ENCODE measurements at places on chromosomes 16 and 17.

- DNase-seq: no peak
These were observed 46.1 kb downstream of the RAB11FIP3 start for GRCh38 chr16:471353-472198.

GRCh38 chr16:18024611-18025010 is 311.9 kb downstream of the NPIPA8 start:
- no peak for DNase-seq

DNA sequence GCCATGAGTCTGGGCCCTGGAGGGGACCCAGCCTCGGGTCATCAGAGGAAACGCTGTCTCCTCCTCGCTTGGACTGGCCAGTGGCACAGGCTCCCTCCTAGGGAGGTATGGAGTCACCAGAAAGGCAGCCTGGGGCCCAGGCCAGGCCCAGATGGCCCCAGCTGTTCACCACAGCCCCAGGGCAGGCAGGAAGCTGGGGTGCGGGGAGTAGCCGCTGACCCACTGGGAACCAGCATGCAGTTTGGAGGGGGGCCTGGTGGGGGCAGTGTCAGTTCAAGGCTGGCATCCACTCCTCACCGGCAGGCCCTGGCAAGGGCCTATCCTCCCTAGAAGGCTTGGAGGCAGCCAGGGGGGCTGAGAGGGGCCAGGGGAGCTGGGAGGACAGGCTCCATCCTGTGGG is 48.8 kb downstream of the SDK2 start:
- DNase-seq: peak; percentile 45

GRCh38 chr16:58727796-58728568 is 6.1 kb downstream of the GOT2 start:
- no peak for DNase-seq

GRCh38 chr16:87927195-87927562 is 9.2 kb downstream of the CA5A start:
- no peak for DNase-seq

- no peak for DNase-seq
These were observed 189.9 kb downstream of the IRF8 start for GRCh38 chr16:86088816-86089215.

DNA sequence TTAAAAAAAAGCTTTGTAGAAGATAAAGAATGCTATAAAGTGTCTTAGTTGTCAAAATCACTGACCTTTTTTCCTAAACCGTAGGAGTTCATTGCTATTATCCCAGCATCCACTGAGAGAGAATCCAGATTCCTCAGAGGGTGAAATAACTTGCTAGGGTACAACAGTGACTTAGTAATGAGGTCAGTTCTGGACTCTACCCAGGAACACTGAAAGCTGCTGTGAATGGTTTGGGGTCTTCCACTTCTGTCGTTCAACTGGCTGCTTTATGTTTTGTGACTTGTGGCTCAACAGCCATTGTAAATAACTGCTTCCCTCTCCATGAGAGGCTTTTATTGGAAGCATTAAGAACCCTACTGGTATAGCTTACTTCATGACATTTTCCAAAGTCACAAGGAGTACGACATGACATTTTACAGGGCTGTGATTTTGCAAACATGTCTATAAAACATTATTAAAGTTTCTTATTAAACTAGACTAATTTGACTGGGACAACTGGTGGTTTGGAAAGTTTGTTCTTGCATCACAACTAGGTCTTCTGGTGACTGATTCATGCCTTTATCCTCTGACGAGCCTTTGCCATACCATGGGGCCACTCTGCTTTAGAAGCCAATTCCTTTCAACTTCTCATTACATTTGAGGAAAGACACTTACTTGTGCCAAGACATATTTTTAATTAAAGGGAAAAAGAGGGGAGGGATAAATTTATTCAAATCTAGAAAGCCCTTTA is 92.2 kb upstream of the CDH11 start:
- no peak for DNase-seq

DNA sequence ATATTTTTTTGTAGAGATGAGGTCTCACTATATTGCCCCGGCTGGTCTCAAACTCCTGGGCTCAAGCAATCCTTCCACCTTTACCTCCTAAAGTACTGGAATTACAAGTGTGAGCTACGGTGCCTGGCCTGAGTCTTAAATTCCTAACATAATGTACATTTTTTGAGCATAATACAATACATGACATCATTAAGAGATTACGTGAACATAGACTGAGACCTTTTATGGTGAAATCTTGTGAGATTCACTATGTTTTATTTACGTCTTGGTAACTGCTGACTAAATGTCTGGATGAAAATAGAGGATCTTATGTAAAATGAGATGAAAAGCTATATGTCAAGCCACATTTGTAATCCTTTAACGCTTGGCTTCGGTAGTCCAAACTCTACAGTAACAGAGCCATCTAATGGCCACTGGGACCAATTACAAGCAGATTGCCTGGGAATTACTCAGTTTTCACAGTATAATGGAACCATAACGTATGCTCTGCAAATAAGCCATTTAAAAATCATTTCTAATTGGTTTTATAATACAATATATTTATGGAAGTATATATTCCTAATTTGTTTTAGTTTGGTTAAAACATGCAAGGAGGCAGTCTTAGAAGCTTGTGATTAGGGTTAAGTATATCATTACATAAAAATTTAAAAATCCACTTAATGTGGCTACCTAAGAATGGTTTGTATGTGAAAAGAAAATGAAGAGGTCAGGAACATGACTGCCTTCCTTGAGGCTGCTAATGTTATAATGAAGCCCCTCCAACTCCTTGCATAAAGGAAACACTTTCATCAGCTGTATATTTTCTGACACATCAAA is 8.1 kb upstream of the EFCAB13 start:
- peak; percentile 28 for DNase-seq

DNA sequence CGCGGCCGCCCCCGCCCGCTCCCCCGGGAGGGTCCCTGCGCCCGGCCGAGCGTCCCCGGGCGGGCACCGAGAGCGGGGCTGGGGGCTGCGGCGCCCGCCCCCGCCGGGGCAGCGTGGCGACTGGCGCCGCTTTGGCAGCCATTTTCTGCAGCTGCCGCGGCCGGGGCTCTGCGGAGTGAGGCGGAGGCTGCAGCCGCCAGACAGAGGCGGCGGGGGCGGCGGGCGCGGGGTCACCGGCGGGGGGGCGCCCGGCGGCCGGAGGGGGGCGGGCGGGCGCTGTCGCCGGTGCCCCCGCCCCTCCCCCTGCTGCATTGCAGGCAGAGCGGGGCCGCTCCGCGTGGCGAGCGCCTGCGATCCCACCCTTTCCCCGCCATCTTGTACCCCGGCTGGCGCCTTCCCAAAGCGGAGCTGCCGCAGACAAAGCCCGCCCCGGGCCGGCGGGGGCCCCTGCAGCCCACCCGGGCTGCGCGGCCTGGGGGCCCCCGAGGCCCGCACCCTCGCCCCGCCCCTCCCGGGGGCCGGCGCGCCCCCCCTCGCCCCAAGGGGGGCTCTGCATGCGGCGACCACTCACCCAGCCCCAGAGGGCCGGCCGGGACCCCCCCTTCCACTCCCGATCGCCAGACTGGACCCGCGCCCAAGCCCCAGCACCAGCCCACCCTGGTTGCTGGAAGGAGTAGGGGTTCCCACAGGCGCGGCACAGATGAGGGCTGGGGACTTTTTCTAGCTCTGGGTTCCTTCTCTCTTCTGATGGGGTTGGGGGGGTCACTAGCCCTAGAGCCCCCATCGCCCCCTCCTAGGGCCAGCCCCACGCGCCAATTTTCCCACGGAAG is 16.6 kb upstream of the CBX8 start:
- no peak for DNase-seq

- DNase-seq: no peak
These were observed 22.0 kb downstream of the FLYWCH1 start for GRCh38 chr16:2933701-2934100.

DNA sequence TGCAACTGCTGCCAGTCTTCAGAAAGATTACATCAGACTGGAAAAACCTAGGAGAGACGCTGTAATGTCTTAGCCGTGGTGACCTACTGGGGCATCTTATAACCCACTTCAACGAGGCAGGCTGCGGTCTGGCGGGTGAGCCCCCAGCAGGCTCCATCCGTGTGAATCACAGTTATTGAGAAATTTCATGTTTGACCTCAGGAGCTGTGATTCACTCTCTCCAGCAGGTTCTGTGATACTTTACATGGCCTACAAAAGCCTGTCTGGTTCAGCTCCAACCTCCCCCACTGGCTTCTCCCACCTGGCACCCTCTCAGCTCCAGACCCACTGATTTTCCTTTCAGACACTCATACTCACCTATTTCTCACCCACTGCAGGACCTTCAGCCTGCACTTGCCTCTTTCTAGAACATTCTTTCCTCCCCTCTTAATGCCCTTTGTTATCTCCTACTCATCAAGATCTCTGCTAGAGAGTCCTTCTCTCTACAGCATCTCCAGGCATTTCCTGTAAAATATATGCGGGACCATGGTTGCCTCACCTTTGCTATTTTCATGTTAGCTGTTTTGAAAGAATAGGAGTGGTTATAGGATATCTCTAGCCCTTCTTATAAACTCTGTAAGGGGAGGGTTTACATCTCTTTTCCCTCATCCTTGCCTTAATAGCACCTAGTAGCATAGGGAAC is 227.9 kb downstream of the MAF start:
- peak; percentile 26 for DNase-seq

DNA sequence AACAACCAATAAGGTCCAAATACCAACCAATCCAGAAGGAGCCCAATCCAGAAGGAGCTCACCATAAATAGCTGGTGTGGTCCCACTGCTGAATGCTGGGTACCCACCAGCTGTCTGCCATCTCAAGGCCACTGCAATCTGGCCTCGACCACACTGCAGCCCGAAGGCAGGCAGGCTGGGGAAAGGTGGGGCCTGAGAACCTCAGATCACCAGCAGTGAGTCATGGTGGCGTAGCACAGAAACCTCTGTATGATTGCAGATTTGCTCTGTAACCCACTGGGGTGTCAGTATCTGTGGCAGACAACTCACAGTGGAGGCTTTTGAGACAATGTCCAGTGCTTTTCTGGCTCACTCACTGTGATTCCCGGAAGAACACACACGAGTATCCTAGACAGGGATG is 14.7 kb upstream of the CMTR2 start:
- DNase-seq: no peak

All from stimulated activated CD4-positive, alpha-beta T cell treated with anti-CD3 and anti-CD28 coated beads, Interleukin-2, amount 100 ng/mL, for 24 hours (primary cell).